ENCODE measurements at places on chromosomes 7 and 10.
A peak's percentile ranks its signal among the peaks of the same experiment; 100 is the strongest.

DNA sequence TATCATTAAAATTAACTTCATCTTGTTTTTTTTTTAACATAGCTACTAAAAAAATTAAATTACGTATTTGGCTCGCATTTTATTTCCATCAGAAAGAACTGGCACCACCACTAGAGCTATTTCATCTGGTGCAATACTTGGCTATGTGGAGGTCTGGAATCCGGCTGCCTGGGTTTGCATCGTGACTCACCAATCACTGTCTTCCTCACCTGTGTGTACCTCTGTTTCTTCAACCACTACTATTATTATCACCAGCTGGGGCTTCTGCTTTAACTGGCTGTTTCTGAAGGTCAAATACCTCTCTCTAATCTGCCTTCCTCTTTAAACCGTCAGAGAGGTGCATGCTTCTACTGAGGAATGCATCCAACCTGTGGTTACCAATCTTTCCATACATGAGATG lies 6.5 kb downstream of the WDR91 start:
- DNase-seq = no peak

- no peak for DNase-seq
These were observed 288.5 kb downstream of the TCERG1L start for GRCh38 chr10:131022981-131023380.

DNA sequence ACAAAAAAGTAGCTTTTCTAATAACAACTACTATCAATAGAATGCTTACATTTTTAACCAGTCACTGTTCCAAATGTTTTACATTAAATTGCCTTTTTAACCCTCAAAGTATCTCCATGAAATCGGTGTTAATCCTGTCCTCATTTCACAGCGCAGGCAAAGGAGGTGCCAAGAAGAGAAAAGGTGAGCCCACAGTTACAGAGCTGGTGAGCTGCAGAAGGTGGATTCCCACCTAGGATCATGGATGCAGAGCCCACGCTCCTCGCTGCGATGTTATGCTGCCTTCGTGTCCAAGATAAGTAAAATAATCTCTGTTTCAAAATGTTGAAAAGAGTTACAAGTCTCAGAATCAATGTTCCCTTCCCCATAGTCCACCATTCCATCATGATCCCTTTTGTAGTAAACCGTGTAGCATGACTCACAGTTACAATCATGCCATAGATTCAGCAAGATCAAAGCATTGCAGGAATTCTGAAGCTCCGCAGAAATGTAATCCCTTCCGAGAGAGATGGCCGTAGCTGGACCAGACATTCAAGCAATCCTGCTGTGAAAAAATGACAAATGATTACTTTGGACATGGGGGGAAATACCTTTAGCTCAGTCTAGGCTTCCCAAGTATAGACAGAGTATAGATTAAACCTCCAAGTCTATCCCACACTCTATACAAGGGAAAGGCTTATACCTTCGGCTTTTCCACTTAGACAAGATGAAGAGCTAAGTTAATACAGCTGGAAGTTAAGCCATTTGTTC lies 394.7 kb upstream of the AKR1E2 start:
- DNase-seq = no peak

- DNase-seq = no peak
These were observed 40.4 kb upstream of the SMIM30 start for GRCh38 chr7:113158756-113159155.

- no peak for DNase-seq
These were observed 97.7 kb downstream of the CELF2 start for GRCh38 chr10:11115337-11115736.

- no peak for DNase-seq
These were observed 447.0 kb downstream of the ETV1 start for GRCh38 chr7:13542451-13542850.

DNA sequence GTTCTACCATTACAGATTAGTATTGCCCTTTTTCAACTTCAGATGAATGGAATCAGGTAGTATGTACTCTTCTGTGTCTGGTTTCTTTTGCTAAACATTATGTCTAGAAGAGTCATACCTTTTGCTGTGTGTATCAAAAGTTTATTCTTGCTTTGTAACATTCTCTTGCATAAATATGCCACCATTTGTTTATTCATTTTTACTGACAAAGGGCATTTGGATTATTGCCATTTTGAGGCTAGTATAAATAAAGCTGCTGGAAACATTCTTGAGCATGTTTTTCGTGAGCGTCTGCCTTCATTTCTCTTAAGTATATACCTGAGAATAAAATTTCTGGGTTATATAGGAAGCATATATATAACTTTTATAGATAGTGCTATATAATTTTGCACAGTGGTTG lies 121.7 kb upstream of the CSTF2T start:
- no peak for DNase-seq

DNA sequence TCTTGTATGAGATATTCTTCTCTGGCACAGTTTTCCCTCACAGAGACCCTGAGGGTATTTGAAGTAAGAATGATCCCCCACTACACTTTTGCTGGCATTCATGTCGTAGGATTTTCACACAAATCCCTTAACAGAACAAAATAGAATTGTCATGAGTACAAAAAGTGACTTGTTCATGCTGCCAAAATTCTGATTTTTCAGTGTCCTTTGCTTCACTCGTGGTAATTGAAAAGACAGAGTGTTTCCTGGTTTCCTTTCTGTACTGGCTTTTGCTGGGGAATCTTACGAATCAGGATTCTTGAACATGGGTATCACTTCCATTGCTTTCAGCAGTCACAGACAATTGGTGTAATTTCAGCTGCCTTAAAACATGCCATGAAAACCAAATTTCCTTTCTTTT lies 756.3 kb downstream of the REEP3 start:
- DNase-seq = no peak

- DNase-seq = no peak
These were observed 7.7 kb downstream of the PON1 start for GRCh38 chr7:95316588-95316987.

- no peak for DNase-seq
These were observed 260.1 kb downstream of the TRIL start for GRCh38 chr7:28697913-28698563.

DNA sequence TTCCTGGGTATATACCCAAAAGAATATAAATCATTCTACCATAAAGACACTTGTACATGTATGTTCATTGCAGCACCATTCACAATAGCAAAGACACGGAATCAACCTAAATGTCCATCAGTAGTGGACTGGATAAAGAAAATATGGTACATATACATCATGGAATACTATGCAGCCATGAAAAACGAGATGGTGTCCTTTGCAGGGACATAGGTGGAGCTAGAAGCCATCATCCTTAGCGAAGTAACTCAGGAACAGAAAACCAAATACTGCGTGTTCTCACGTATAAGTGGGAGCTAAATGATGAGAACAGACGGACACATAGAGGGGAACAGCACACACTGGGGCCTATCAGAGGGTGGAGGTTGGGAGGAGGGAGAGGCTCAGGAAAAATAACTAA lies 183.7 kb upstream of the CELF2 start:
- DNase-seq = no peak

DNA sequence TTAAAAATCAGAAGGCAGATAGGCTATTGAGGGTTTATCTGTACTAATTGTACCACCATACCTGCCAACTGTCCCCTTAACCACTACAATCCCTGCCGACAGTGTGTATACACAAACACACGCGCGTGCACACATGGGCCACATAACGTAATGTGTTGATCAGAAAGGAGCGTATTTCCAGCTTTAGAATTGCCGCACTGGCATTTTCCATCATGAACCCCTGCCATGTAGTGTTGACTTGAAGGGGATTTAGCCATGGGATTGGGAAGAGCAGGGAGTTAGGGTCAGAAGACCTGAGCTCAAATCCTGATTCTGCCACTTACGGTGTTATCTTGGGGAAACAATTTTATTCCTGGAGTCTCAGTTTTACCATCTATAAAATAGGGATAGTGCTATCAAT lies 158.9 kb downstream of the TCF7L2 start:
- no peak for DNase-seq

- DNase-seq = no peak
These were observed 18.9 kb upstream of the DNAJC1 start for GRCh38 chr10:22022257-22023032.

DNA sequence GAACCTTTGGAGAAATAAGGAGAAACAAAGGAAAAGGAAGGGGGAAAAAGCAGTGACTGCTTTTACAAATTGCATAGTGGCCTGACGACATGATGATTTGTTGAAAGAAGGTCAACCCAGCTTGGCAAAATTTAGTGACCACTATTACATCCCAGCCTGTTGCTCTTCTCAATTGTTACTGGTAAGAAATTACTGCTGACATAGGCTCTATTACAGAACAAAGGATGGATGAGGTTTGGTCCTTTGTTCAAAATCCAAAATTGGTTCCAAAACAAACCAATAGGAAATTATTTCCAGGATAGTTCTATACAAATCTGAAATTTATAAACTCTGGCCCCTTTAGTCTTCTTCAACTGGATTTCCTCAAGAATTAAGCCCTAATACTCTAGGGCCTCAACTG lies 39.6 kb downstream of the USP54 start:
- DNase-seq = no peak

- DNase-seq = no peak
These were observed 28.2 kb downstream of the IL15RA start for GRCh38 chr10:5949009-5949759.

DNA sequence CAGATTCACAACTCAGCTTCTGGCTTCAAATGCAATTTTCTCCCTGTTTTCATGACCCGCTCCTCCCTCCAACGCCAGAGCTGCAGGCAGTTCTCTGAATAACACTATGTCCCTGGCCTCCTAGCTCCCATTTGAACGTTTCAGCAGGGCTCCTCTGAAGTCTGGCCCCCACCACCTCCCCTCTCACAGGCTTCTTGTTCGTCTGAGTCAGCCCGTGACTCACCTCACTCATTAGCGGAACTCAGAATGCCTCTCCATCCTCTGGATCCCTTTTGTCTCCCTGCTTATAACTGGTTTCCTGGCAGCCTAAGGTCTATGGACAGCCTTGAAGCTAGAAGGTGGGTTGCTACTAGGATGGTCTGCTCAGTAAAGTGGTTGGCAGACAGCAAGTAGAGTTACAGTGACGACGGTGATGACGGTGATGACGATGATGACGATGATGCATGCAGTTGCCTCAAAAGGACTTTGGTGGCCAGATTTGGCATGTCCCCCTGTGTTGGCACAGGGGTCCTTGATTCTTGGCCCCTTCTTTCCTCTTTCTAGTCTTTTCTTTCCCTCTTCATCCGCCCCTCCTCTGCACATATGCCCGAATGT lies 83.3 kb upstream of the MKLN1 start:
- DNase-seq = no peak

DNA sequence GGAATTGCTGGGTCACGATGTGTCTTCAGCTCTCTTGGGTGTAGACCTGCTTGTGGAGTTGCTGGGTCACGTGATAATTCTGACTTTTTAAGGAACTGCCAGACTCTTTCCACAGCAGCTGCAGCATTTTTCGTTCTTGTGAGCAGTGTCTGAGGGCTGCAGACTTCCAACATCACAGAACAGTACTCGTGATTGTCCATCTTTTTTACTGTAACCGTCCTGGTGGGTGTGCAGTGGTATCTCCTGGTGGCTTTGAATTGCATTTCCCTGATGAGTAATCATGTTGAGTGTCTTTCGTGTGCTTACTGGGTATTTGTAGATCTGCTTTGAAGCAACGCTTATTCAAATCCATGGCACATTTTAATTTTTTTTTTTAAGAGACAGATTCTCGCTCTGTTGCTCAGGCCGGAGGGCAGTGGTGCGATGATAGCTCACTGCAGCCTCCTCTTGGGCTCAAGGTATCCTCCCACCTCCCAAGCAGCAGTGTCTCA lies 22.7 kb downstream of the INPP5A start:
- DNase-seq = peak; percentile 81

DNA sequence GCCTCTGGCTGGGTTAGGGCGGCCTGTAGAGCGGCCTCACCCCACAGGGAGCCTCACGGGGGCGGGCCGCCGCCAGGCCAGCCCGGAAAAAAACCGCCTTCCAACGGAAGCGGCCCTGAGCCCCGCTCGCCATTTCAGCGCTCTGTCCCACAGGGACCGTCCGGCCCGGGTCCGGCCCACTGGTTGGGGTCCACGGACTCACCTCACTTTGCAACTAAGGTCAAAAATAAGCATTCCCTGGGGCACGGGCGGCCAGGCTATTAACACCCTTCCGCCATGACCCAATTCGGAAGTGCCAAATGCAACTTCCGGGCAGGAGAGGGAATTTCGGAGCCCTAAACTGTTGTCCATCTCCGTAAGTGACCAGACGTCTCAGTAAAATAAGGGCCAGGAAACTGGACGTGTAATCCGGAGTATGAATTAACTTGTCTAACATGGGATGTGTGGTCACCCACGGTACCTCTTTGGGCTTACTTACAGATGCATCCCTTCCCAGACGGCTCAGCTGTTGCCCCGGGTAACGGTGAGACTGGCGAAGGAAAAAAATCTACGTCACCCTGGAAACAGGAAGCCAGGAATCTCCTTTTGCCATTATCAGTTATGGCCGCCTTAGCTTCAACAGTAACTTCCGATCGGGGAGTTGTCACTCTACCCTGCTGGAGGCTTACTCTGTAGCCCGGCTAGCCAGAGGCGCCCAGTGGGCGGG lies at the start of gene BBIP1:
BBIP1 (minus strand) TSS at position 538 of the 706 bp plus-strand sequence. CDS start 1,023 bp downstream, outside the sequence.
- DNase-seq = peak; percentile 100

DNA sequence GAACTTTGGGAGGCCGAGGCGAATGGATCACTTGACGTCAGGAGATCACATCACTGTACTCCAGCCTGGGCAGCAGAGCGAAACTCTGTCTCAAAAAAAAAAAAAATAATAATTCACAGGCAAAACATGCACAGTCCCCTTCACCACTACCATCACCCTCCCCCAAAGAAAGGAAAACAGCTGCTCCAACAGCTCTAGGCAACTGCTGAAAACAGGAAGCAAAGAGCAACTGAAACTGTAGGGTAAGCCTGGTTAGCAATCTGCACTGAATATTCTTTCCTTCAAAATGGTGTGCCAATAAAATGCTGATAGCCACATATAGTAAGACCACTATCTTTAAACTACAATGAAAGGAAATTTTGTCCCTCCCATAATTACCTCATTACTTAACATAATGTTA lies 11.8 kb downstream of the NT5C2 start:
- no peak for DNase-seq

DNA sequence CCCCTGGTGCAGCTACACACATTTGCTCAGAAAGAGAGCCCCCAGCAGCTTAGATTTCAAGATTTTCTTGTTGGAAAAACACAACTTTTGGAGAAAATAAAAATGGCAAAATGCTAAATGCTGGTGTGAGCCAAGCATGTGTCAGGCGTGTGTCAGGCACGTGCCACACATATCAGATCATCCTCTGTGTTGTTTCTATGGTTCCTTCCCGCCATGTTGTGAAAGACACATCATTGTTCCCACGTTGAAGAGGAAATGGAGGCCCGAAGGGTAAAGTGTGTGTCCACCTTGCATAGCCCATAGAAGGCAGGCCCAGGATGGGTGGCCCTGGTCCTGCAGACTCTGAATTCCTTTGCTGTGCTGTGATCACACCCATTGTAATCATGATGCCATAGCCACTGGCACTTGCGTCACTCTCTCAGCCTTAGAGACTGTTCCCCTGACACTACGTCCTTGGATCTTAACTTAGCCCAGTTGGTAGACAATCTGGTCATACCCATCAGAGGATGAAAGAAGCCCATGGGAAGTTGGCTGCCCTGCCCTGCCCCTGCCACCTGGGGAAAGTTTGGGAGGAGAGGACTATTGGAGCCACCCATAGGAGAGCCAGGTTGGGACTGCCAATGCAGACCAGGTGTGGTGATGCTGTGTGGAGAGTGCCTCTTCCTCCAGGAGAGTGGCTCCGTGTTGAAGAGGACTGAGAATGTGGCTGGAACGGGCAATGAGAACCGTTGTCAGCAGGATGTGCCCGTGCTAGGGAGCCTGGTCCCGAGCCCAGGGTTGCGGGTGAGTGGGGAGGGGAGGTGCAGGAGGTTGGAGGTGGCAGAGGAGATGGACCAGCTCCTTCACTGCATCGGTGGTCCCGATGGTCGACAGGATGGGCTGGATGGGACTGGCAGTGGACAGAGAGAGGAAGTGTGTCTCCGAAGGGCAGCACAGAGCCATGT lies 65.6 kb upstream of the IGFBP3 start:
- no peak for DNase-seq

All from bone marrow (tissue), 2 donors.